ENCODE measurements at places on chromosomes 5 and 9.

DNA sequence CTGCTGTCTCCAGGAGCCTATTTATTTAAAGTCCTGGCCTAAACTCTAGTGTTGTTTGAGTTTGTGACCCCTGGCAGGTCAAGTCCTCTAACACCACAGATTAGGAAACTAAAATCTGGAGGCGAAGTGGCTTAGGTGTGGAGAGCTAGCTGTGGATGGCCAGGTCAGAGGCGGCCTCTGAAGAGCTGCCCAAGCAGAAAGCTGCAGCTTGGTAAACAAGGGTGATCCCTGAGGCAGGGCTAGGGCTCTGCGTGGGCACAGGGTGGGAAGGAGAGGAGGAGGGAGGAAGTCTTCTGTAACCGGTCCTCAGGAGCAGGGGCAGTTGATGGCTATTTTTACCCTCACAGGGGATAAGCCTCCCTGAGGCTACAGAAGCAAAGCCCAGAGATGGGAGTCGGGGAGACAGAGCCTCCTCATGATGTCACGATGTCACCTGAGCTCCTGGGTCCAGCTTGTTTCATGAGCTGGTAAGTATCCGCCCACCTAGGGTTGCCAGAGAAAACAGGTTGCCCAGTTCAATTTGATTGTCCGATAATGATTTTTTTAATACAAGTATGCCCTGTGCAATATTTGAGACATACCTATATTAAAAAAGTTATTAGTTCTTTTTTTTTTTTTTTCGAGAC lies 25.9 kb upstream of the BOD1 start:
- peak; percentile 73 for DNase-seq

DNA sequence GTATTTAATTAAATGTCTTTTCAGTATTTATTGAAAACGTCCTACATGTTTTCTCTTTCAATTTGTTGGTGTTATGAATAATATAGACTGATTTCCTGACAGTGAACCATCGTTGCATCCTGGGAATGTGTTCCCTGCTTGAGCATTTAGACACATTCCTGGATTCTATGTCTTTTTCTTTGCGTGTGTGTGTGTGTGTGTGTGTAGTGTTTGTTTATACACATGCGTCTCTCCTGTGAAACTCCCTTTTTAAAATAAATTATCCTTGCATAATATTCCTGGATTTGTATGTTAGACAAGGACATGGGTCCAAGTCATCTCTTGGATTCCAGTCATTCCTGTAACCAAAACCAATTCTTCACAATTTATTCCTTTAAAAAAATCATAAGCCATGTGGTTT lies 153.4 kb downstream of the HSPA4 start:
- no peak for DNase-seq

- DNase-seq: no peak
Measured at GRCh38 chr9:129198319-129199043, 20.4 kb upstream of the IER5L start.

DNA sequence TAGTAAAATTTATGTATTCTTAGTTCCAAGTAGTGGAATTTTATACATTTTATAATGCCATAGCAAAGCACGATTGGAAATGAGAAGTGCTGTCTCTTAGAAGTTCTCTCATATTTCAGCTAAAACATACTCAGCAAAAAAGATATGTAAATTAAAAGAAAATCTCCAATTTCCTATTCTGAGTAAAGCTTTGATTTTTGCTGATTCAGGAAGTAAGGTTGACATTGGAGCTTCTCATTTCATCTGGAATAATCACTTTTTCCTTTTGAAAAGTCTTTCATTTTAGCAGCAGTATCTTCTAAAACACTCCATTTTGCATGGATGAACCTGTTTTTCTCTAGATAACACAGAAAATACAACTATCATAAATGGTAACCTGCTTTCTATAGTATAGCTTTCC lies 121.0 kb downstream of the ZCCHC7 start:
- no peak for DNase-seq

DNA sequence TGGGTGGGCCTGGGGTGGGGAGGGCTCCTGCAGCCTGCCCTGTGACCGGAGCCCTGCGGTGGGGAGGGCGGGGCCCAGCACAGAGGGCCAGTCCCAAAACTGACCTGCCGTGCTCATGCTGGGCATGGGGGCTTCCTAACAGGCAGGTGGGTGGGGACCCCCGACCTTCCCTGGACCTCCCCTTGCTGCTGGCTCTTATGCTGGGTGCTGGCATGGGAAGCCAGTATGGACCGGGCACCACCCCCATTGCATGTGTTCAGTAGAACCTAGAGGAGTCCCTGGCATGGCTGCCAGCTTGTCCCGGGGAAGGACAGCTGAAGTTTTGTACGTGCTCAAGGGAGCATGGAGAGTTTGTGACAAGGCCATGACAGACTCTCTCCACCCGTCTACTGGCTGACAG lies 37.1 kb downstream of the WNK2 start:
- no peak for DNase-seq

DNA sequence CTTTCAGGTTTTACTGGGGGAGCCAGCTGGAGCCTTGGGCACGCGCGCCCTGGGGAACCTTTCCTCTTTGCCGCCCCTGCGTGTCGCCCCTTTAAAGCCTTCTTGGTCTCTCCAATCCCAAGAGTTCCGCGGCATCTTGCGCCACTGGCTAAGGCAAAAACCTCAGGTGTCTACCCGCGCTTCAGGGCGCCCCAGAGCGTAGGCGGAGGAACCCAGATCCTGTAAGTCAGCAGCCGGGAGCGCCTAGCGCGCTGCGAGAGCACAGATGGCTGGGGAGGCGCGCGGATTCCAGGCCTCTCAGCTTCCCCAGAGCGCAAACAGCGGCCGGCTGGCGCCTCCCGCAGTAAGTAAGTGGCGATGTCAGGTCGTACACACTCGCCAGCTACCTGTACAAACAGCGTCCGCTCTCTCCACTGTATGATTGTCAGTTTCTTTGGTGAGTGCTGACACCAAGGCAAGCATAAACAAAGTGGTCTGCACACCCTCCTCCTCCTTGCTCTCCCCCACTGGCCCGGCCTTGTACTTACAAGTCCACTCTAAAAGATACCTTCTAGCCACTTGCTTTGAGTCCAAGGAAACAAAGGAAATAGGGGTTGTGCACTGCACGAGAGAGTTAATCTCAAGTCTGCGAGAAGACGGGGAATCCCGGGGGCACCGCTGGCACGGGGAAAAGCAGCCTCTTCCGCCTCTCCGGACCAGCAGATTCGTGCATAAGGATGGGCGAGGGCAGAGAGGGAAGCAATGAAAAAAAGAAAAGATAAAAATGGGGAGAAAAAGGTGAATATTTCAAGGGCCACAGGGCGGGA lies 2.9 kb downstream of the HTR1A start:
- peak; percentile 95 for DNase-seq

GRCh38 chr5:72511366-72511765 lies 4.2 kb upstream of the ZNF366 start:
- no peak for DNase-seq

Measured in DMS53 (cell line).